ENCODE measurements at places on chromosomes 2 and 18.
A peak's percentile ranks its signal among the peaks of the same experiment; 100 is the strongest.

DNA sequence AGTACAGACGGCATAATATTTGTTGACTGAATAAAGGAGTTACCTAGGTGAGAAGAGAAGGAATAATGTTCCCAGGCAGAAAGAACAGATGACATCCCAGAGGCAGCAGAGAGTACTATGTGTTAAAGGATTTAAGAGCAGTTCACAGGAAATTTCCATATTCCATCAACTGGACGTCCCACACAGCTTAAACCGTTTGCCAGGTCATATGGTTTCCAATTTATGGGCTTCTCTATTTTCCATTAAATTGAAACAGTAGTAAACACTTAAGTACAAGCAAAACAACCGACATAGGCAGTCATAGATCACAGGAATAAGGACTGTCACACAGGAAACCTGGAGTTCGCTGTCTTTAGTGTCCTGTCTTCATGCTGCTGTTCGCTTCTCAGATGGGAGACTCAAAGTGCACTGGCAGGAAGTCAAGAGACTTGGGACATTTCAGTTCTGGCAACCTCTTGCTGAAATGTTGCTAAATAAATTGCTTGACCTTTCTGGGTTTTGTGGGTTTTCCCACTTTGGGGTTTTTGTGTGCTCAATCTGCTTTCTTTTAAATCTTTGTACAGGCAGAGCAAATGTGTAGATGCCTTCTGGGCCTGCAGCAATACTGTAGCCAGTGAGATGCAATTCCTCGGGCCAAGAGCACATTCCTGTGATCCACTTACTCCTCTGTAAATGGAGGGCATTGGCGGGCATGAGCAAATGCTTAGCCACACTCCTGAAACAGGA, 5.8 kb upstream of the PIEZO2 start:
- DNase-seq, result no peak

GRCh38 chr2:222861411-222862105, 722 bp downstream of the ACSL3 start:
- DNase-seq, result no peak

- DNase-seq, result peak; percentile 44
Observed at GRCh38 chr2:9207641-9208311, 1.2 kb downstream of the ASAP2 start.

- DNase-seq, result no peak
Observed at GRCh38 chr2:204325468-204325867, 219.8 kb upstream of the PARD3B start.

DNA sequence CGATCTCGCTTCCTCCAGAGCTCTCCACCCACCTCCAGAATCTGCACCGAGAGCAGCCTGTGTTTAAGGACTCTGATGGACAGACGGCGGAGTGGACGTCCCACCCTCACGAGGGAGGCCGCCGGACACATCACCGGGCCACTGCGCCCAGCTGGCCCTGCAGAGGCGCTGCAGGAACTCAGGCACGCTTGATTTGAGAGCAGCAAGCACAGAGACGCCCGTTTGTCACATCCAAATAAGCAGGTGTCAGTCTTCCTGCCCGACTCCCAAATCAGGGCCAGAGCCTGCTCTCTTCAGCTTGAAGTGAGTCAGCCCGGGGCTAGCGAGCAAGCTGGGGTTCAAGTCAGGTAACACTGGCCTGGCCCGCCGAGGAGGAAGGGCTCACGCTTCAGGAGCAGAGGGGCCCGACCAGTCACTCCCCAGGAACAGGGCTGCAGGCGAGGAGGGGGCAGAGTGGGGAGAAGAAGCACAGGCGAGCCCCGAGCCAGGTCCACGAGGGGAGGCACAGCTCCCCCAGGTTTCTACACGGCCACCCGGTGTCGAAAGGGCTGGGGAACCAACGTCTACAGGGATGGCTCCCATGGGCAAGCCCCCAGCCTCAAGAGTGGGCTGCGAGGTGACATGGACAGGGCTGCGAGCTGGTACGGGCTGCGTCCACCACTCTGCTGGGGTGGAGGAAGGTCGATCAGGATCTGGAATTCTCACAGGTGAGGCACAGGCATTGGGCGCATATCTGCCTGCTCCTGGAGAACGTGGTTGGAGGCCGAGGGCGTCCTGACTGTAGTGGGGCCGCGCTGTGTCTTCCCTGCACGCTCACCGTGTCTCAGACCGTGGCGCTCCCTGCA, 52.5 kb upstream of the CTDP1 start:
- DNase-seq, result no peak

DNA sequence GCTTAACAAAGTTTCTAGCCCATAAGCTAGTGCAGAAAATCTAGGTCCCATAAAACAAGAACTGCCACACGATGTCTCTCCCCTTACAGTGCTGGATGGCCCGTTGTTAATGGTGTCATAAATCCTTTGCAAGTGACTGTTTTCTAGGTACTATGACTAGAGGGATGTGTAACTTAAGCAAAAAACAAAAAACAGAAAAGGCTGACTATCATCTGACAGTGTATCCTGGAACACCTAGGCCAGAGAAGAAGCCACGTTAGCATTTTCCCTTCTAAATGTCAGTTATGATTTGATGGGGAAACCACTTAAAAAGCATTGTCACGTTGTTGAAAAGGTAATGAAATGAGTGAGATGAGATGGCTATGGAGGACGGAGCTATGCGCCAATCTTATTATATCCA, 2.4 kb downstream of the CASP8 start:
- DNase-seq, result no peak

GRCh38 chr2:5330961-5331360, 361.2 kb upstream of the SOX11 start:
- no peak for DNase-seq

DNA sequence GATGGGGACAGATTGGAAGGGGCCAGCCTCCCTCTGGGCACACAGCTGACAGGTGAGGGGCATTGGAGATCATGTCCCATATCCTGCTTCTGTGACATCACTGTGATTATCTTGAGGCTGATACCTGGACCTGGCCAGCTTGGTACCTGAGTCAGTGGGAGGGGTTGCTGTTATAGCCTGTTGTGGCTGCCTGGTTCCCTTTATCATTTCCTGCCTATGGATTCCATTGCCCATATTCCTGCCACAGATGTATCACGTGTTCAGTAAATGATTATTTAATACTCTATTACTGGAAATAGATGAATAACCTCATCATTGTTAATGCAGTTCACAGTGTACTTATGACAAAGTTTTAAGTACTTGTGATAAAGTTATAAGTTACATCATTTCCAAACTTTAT, 7.8 kb upstream of the SCYGR1 start:
- no peak for DNase-seq

DNA sequence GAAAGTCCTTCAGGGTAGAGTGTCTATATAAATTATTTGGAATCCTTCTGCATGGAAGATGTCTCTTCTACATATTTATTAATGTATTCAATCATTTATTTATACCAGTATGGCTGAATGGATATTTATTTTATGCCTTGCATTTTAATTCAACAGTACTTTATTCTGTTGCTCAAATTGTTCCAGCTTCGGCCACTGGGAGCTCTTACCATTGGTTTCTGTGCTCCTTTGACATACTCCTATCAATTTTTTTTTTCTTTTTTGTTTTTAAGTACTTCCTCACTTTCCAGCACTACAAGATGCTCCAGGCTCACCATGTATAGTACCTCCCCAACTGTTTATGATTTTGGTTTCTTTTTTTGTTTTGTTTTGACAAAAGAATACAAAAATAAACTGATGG, 39.4 kb upstream of the WIPF1 start:
- no peak for DNase-seq

DNA sequence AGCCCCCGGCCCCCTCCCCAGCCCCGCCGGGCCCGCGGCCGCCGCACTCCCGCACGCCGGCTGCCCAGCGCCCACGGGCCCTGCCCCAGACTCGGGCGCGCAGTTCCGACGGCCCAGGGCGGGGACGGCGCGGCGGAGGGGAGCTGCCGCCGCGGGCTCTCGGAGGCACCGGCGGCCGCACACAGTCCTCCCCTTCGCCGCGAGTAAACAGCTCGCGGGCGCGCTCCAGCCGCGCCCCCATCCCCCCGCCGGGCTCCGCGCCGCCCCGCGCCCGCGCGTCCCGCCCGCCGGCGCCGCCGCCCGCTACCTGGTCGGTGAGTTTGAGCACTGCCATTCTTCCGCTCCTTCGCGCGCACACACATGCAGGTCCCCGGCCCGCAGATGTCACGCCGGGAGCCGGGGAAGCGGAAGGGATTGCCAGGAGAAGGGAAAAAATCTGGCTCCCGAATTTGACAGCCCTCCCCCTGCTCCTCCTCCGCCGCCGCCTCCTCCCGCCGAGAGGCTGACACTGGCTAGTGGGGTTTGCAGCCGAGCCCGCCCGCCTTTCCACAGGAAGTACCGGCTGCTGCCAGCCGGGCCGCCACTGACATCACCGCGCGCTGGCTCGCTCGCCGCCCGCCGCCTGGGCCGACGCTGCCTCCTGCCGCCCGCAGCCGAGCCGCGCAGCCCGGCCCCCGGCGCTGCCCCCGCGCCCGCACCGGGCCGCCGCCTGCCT, at the start of gene ANKRD44:
Gene ANKRD44 (minus strand): TSS at position 510 of the 715 bp plus-strand sequence. CDS start 176 bp downstream, at position 334.
- DNase-seq, result peak; percentile 97

GRCh38 chr2:206390181-206390580, 53.2 kb upstream of the ADAM23 start:
- no peak for DNase-seq

DNA sequence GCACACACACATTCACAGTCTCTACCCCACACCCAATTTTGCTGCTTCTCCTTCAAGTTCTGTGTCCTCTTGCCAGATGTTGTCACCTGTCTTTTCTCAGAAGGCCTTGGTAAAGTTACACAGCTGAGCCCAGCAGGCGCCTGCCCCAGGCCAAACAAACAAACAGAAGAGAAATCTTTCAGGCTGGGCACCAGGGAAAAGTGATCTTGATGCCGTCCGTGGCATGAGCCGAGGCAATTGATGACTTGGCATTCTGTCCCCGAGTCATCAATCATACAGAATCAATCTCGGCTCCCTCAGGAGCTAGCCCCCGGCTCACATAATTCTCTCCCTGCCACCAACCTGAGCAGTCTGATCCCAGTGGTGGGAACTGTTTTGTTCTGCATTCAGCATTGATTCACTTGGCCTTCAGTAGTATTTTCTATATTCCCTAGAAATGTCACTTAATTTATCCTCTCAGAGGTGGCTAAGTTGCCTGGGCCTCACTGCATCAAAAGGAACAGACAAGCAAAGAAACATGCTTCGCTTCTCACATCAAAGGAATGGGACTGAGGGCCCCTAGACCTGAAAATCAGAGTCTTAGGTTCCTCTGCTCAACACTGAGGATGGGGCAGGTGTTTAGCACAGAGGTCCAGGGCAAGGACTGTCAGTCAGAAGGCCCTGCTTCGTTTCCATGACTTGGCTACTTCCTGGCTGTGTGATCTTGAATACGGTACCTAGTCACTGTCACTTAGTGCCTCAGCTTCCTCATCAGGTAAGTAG, 278.8 kb upstream of the CELF4 start:
- DNase-seq, result no peak

GRCh38 chr18:38297910-38298309, 732.3 kb upstream of the CELF4 start:
- DNase-seq, result no peak

- DNase-seq, result no peak
Observed at GRCh38 chr2:7032371-7032770, 115.2 kb downstream of the RNF144A start.

- no peak for DNase-seq
Observed at GRCh38 chr2:239910851-239911640, 114.1 kb downstream of the NDUFA10 start.

- DNase-seq, result no peak
Observed at GRCh38 chr2:168667156-168667555, 135.3 kb upstream of the NOSTRIN start.
